ENCODE measurements at places on chromosomes 1 and 21.

- DNase-seq, result no peak
These were observed 52.7 kb downstream of the ELF3 start for GRCh38 chr1:202063093-202063492.

- no peak for DNase-seq
These were observed 19.0 kb downstream of the YTHDF2 start for GRCh38 chr1:28755701-28756100.

- no peak for DNase-seq
These were observed 122.2 kb upstream of the PRDX6 start for GRCh38 chr1:173354937-173355280.

DNA sequence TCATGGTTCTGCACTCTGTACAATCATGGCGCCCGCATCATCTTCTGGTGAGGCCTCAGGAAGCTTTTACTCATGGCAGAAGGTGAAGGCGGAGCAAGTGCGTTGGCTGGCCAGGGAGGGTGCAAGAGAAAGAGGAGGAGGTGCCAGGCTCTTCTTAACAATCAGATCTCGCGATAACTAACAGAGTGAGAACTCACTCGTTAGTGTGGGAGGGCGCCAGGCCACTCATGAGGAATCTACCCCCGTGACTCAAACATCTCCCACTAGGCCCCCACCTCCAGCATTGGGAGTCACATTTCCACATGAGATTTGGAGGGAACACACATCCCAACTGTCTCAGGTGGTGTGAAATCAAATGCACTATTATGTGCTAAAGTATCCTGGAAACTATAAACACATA is 220.2 kb upstream of the CSF3R start:
- no peak for DNase-seq

DNA sequence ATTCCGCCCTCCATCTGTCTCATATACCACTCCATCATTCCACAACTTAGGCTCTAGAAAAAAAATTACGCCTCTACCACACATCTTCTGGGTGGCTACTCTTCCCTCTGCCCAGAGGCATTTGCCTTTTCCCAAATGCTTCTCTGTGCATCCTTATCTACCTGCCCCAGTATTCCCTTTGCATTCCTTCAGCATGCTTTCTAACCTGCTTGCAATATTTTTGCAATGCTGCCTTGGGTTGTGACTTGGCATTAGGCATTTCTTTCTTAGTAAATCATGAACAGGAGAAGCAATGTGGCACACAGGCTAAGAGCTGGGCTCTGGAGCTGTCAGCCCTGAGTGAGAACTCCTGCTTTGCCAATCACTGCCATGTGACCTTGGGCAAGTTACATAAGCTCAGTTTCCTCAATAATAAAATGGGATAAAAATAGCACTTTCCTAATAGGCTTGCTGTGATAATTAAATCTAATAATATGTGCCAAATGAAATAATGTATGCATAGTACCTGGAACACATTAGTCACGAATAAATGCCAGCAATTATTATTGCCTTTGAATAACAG is 276.0 kb downstream of the ASTN1 start:
- no peak for DNase-seq

- no peak for DNase-seq
These were observed 27.1 kb downstream of the MAEL start for GRCh38 chr1:167016100-167016750.

DNA sequence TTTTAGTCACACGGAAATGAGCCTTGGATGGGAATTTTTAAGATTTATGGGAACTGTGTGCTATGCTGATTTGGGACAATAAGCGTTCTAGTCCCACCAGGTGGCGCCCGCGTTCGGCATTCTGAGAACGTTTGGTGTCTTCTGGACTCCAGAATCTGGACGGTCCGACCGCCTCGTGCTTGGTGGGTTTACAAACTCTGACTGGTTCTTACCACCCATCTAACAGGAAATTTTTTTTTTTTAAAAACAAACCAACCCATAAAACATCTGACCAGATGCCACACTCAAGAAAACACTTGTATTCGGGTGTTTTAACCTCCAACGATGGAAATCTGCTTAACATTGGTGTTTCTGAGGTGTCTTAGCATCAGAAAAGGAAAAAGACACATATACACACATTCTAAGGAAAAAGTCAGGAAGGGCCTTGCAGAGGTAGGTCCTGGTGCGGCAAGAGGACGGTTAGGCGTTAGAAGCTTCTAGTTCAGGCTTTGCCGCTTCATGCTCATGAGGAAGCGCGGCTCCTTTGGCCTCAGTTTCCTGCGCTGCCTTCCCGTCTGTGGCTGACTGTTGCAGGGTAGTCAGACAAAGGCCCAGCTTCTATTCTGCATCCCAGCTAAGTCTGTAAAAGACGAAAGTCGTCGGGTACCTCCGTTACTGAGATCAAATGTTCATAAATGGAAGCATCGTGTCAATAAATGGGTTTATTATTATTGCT is 814 bp upstream of the DYRK3 start:
- DNase-seq, result peak; percentile 66

- no peak for DNase-seq
These were observed 24.0 kb downstream of the LRRC8D start for GRCh38 chr1:89844860-89845259.

DNA sequence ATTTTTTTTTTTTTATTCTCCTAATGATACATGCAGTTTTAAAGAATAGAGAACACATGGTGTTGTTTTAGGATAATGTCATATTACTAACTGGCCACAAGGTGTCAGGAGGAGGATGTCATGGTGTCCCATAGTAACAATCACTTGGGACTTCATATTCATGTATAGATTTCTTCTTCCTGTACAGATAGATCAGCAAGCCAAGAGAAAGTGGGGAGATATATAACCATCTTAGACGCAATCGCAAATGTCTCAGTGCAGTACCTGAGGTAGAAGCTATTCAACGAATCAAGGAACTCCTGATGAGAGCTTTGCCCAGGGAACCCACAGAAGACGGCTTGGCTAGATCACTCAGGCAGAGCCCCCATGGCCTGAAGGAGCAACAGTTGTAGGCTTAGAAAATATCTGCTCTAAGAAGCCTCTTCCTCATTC is 12.3 kb downstream of the OR2T11 start:
- no peak for DNase-seq

GRCh38 chr1:14737561-14738094 is 139.1 kb downstream of the KAZN start:
- DNase-seq, result no peak

GRCh38 chr21:35147439-35147838 is 98.3 kb upstream of the RUNX1 start:
- no peak for DNase-seq

GRCh38 chr1:160399544-160400222 is 681 bp upstream of the VANGL2 start:
- DNase-seq, result no peak

DNA sequence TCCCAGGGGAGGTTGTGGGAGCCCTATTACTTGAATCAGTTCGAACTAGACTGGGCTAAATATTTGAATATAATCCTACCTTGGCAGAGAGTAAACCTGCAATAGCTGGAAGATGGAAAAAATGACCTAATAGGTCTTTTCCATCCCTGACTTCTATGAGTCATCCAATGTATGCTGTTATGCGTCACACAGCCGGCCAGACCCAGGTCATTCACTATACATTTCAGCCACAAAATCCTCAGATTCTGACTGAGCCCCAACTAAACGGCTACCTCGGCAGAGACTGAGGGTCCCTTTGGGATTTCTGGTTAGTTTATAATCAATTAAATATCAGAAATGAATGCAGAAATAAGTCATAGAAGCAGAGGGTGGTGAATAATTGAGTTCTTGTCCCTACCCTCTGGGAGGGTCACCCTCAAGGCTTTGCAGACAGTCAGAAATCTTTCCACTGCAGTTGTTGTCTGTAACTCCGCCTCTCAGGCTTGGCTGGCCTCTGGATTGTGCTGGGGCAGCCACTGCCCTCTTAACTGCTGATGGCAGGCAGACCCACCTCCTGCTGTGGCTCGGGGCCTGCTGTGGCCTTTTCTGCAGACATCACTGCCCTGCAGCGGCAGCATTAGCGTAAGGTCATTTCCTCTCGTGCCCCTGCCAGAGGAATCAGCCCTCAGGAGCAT is 240.5 kb downstream of the TGFB2 start:
- DNase-seq, result no peak

GRCh38 chr1:102757363-102757762 is 351.0 kb downstream of the COL11A1 start:
- DNase-seq, result no peak

GRCh38 chr1:19187852-19188251 is 22.2 kb downstream of the UBR4 start:
- no peak for DNase-seq

- no peak for DNase-seq
These were observed 11.4 kb downstream of the NCF2 start for GRCh38 chr1:183578856-183579255.

- no peak for DNase-seq
These were observed 29.5 kb downstream of the TFF3 start for GRCh38 chr21:42285569-42286245.

DNA sequence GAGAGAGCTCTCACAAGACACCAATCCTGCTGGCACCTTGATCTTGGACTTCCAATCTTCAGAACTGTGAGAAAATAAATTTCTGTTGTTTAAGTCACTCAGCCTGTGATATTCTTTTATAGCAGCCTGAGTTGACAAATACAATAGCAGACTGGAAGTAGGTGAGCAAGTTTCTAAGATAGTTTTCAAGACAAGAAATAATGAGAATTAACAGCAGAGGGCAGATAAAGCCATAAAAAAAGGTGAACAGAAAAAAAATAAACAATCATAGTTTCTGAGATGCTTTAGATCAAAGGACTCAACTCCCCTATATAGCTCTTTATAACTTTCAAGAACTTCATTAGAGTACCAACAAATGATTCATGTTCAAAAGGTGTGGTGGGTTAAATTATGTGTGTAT is 119.8 kb downstream of the PLPPR5 start:
- DNase-seq, result no peak

GRCh38 chr1:1136547-1137230 is 20.8 kb upstream of the C1orf159 start:
- DNase-seq, result no peak

GRCh38 chr1:22126531-22126930 is 16.4 kb downstream of the WNT4 start:
- no peak for DNase-seq

DNA sequence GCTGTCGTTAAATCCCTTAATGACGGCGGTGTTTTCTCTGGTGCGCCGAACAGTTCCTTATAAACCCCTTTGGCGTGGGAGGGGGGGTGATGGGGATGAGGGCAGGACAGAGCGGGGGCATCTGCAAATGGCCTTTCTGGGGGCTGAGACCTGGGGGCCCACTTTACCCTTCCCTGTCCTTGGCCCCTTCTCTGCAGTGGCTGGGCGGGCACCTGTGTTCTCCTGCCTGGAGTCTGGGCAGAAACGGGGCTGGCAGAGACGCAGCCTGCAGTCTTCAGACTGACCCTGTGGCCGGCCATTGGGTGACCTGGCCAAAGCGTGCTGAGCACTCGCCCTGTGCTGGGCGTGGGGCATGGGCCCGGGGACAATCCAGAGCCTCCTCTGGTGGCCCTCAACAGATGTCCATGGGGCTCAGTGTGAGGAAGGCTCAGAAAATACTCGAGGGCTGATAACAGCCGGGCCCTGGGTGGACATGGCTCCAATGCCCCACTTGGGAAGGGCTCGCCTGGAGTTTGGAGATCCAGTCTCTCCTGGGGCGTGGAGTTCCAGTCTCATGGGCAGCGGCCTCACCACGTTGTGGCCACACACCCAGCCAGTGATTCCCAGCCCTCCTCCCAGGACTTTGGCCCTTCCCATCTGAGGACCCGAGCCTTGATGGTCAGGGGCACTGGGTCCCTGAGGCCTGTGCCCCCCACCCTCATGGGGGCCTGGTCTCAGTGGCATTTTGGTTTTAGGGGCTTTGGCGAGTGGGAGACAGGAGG is 50.8 kb upstream of the ACTRT2 start:
- no peak for DNase-seq

DNA sequence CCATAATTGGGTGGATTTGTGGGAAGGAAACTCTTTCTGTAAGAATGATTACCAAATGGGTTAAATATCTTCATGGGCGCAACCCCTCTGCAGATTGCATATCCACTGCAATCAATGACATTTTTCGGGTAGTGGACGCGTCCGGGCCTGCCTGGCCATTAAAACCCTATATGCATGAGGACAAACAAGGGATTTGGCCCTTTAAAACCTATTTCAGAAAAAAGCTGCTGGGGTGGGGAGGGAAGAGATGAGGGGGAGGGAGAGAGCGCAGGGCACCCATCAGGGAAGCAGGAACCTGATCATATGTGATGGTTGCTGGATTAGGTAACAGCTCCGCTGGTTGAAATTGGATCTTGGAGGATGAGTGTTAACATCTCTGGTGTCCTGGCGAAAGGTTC is 228.8 kb downstream of the PBX1 start:
- DNase-seq, result no peak

DNA sequence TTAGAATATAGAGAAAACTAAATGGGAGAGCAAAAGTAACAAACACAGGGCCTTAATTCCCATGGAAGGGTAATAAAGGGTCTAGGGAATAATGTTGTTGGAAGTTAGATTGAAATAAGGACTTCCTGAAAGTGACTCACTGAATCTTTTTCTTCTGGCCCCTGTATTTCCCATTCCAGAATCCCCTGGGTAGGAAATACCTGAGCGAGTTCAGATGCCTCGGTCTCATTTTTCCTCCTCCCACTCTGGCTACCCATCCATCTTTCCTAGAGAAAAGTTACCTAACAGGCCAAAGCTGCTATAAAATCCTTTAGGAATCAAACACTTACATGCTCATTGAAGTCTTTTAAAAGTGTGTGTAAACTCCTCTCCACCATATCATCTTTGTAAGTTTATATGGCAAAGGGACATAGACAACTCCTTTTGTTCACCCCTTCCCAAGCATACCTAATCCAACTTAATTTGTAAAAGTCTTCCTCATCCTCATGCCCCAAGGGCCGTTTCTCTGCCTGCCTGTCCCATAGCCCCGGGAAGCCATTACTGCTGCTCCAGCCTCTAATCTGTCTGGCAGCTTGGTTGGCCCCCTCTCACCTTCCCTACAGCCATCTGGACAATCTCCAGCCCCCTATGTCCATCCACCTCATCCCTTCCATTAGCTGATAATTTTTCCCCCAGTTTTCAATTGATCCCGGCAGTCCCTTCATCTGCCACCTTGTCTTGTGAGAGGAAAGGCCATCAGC is 3.3 kb upstream of the MEF2D start:
- no peak for DNase-seq

GRCh38 chr1:205440476-205441317 is 15.1 kb downstream of the BLACAT1 start:
- peak; percentile 64 for DNase-seq

Measured in stimulated activated CD8-positive, alpha-beta memory T cell treated with anti-CD3 and anti-CD28 coated beads, Interleukin-7, amount 100 ng/mL, for 48 hours (primary cell).